ENCODE measurements at places on chromosomes 2 and 18. TPM values are rescaled to one million over a fixed set of nuclear protein-coding genes. Genes with fewer than 3 reads are reported as not detected.
A peak's percentile ranks its signal among the peaks of the same experiment; 100 is the strongest.

Gene CAPN13
- total RNA-seq, result 40.8 TPM

Gene EN1
- total RNA-seq, result not detected

DNA sequence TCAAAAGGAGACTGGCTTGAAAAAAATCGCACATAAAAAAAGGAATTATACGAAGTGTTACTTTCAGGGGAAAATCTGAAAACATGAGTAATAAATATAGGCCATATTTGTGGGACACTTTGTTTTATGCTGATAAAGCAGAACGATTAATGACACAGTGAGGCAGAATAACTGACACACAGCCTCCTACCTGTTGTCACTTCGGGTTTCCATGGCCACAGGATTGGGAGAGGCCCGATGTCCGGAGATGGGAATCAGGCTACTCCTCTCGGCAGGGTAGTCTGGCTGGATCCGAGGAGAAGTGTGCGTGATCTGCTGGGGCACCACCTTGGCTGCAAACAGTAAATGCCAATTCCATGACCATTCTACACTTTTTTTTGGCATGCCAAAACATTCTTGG is 31.7 kb downstream of the SAP130 start:
- H3K4me3 ChIP-seq, result no peak overlapping the region
- no peaks in the 10 kb centered on the region for H3K4me1 ChIP-seq
- no peaks in the 10 kb centered on the region for H3K27me3 ChIP-seq

GRCh38 chr2:42169100-42169873 is at the start of gene EML4:
Gene EML4 (plus strand): TSS chr2:42169353. CDS start chr2:42169612, 259 bp downstream.
- H3K4me3 ChIP-seq, result peak within 1 kb of the TSS; percentile 93
- H3K27ac ChIP-seq, result peak within 1 kb of the TSS; percentile 39
- H3K36me3 ChIP-seq, result no peaks in the 10 kb centered on the region

DNA sequence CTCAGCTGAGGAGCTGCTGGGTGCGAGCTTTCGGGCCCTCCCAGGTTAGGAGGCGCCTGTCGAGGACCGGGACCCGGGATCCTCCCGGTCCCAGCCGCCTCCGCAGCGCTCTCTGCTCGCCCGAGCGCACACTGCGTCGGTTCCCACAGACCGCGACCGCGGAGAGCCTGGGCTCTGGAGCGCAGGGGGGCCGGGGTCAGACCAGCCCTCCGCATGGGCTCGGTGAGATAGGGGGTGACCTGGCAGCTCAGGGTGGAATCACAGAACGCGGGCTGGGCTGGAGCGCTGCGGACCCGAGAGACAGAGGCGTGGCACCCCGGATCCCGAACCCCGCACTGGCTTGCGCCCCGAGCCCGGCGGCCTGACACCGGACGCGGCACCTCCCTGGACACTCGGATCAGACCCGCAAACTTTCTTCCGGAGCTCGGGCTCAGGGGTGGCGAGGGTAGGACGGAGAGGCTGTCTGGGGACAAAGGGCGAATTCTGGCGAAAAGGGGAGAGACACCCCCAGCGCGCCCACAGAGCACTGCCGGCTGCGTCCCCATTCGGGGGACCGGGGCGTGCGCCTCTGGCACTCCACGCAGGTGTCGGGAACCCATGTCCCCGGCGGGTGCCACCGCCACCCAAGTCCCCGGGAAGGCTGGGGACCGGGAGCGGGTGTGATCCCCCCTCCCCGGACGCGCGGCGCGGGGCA is 612 bp downstream of the DIPK1C start:
- no peaks in the 10 kb centered on the region for H3K36me3 ChIP-seq
- no peak overlapping the region for H3K27ac ChIP-seq
- peak; percentile 71 for DNase-seq
- peaks cover 54% of the 10 kb centered on the region for H3K27me3 ChIP-seq
- H3K4me3 ChIP-seq, result peak overlapping the region; percentile 79
